ENCODE measurements at places on chromosomes 16 and 17. TPM values are rescaled to one million over a fixed set of nuclear protein-coding genes. Genes with fewer than 3 reads are reported as not detected.

GRCh38 chr17:74325376-74325742 is 667 bp upstream of the KIF19 start:
- peak; percentile 19 for DNase-seq
- H3K36me3 ChIP-seq = no peaks in the 10 kb centered on the region
- H3K4me1 ChIP-seq = peaks cover 21% of the 10 kb centered on the region

Gene TAX1BP3
- total RNA-seq = 68.1 TPM

- H3K4me1 ChIP-seq = peaks cover 22% of the 10 kb centered on the region
- peaks cover 69% of the 10 kb centered on the region for H3K27me3 ChIP-seq
- no peak overlapping the region for H3K27ac ChIP-seq
- no peaks in the 10 kb centered on the region for H3K36me3 ChIP-seq
- peak overlapping the region; percentile 32 for H3K4me3 ChIP-seq
Measured at GRCh38 chr17:38558728-38559050, 47.1 kb downstream of the SRCIN1 start.

Gene GRAPL
- total RNA-seq = 1.1 TPM

DNA sequence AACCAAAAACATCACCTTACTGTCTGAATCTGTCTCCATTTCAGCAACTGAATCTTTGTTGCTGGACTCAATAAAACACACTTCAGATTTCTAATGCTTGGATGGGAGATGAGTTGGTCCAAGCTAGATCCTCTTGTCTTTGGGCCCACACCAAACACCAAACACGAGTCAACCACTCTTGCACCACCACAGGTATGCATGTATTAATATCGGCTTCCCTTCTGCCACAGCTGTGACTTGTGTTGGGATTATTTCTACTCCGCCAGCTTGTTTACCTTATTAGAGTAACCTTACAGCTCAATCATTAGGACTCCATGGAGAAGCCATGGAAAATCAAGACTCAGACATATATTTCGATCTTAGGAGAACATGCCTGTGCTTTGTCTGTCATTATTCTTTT is 49.9 kb downstream of the XYLT1 start:
- no peaks in the 10 kb centered on the region for H3K27me3 ChIP-seq
- DNase-seq = no peak
- H3K36me3 ChIP-seq = no peaks in the 10 kb centered on the region
- no peak overlapping the region for H3K27ac ChIP-seq

DNA sequence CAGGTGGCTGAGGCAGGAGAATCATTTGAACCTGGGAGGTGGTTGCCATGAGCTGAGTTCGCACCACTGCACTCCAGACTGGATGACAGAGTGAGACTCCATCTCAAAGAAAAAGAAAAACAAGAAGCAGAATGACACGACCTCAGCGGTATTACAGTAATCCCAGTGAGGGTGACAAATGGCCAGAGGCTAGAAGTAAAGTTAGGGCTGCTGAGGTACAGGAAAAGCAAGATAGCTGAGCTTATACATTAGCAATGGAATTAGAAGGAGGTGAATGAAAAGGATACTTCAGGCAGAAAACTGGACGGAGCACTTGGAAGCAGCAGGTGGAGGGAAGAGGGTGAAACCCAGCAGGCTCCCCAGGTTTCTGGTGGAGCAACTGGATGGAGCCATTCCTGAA is 26.1 kb upstream of the AMZ2 start:
- H3K36me3 ChIP-seq = no peaks in the 10 kb centered on the region
- no peak overlapping the region for H3K27ac ChIP-seq
- H3K27me3 ChIP-seq = no peaks in the 10 kb centered on the region
- no peak for DNase-seq
- no peak overlapping the region for H3K4me3 ChIP-seq
